ENCODE measurements at places on chromosomes 5 and 9.

GRCh38 chr5:89289604-89290003, 406.6 kb upstream of the MEF2C start:
- no peak for DNase-seq

DNA sequence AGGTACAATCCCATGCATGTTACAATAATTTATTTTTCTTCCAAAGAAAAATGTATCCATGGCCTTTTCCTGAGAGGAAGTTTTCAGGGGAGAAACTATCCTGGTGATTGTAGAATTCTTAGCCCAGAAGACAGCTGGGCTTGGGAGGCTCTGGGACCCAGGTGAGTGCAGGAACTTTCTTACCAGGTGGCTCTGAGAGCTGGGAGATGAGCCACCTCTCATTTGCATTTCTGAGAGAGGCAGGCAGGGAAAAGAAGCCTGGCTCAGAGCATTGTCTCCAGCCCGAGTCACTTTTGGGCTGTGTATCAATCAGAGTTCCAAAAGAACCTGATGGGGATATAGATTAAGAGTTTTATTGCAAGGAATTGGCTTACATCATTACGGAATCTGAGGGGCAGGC, 52.7 kb downstream of the ALG2 start:
- no peak for DNase-seq

- DNase-seq: no peak
These were observed 2.1 kb upstream of the SCAI start for GRCh38 chr9:125145425-125145824.

DNA sequence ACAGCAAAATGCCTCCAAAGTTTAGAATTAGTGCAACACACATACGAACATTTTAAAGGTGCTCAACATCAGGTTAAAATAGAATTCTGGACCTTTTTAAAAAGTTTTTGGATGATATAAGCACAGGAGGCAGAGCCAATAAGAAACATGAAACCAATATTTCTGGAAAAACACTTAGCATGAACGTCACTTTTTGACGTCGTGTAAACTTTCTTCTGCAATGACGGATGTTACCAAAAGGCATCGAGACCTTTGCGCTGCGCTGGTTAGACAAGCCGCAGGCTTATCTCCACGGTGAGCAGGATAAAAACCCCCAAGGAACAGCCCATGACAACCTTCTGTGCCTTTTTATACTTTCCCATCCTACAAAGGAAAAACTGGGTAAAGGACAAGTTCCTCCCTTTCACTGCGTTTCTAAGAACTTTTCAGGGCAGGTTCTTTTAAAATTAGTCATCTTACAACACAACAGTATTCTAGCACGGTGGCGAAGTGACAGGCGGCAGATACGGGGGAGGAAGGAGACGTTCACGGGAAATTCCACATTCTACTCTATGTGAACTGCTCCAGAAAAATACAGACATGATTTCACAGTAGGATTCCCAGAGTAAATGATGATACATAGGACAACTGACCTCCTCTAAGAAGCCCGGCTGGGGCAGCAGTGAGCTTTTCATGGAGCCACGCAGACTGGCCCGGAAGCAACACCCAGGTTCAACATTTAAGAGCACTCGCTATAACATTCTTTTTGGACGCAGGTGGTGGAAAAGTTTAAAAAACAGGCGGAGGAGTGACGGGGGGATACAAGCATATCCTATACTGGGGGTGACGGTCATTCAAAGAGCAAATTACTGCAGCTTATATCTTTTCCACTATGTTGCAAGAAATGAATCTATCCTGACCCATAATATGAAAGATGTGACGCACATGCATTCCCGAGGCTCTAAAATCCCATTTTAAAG, 52.4 kb downstream of the USP20 start:
- DNase-seq: peak; percentile 52

DNA sequence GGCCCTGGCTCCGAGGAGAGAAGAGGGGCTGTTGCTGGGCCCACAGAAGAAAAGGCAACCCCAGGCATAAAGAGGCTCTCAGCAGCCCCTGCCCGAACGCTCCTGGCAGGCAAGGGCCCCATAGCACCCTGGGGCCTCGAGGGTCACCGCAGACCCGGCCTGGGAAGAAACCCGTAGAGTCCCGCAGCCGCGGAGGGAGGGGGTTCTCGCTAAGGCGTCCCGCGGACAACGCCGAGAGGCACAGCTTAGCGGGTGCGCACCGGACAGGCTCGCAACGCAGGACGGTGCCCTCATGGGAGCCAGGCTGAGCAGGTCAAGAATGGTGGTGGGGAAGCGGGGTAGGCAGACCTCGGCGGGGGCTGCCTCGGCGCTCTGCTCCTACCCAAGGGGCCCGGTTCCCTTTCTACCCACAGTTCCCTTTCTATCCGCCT, 6.7 kb downstream of the PITX1 start:
- DNase-seq: no peak

GRCh38 chr5:18771097-18771610, 1136.9 kb downstream of the TAF11L14 start:
- no peak for DNase-seq

GRCh38 chr5:7876867-7877266, 7.9 kb downstream of the MTRR start:
- no peak for DNase-seq

- no peak for DNase-seq
These were observed 559.2 kb downstream of the TUSC1 start for GRCh38 chr9:25119041-25119440.

DNA sequence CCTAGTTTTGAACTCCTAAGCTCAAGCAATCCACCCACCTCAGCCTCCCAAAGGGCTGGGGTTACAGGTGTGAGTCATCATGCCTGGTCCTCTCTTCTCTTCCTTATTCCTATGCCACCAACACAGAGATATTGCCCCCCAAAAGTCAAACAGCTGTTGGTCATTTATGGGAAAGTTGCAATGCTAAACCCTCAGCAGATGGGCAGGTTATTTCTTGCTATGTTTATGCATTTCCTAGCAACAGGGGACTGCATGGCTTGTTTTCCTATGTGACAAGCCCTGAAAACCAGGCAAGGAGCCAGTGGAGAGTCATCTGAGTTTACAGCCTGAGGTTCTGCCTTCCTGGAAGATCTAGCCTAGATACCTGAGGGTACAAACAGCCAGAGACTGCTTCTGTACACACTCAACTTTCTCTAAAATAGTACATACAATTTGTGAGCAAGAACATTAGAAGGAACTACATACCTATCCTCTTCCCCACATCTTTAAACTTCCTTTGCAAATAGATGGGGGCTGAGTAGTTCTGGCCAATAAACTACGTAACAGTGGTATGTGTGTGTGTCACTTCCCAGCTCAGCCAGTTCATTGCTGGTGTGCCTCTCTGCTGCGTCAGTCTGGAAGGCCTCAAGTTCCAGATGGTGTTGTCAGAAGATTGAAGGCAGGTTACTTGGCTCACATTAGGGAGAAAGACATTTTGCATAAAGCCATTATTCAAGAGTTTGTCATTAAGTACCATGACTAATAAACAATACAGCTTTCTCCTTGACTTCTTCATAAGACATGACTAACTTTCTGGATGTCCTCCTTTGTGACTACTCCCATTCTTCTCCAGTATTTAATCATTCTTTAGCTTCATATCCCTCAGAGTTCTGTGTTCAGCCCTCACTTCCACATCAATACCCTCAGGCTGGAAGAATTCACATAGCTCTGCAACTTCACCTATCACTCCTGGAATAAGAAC, 65.3 kb downstream of the CSNK1A1 start:
- DNase-seq: peak; percentile 98

GRCh38 chr5:134530301-134531077, 5.0 kb downstream of the JADE2 start:
- DNase-seq: peak; percentile 32

GRCh38 chr9:14935964-14936363, 25.7 kb upstream of the FREM1 start:
- DNase-seq: peak; percentile 13

- DNase-seq: no peak
These were observed 59.0 kb downstream of the TLE4 start for GRCh38 chr9:79630521-79631403.

GRCh38 chr5:148843510-148844318, 17.3 kb downstream of the ADRB2 start:
- DNase-seq: no peak

GRCh38 chr5:81908044-81908443, 63.8 kb upstream of the ATG10 start:
- DNase-seq: no peak

DNA sequence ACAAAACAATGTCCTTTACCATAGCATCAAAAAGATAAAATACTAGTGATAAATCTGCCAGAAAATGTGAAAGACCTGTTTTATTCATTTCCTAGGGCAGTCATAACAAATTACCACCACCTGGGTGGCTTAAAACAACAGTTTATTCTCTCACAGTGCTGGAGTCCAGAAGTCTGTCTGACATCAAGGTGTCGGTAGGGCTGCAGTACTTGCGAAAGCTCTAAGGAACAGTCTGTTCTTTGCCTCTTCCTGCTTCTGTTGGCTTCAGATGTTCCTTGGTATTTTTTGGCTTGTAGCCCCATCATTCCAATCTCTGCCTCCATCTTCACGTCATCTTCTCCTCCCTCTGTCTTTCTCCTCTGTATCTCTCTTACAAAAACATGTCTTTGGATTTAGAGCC, 51.0 kb downstream of the PTPDC1 start:
- peak; percentile 14 for DNase-seq

GRCh38 chr5:38931731-38932130, 85.9 kb downstream of the OSMR start:
- no peak for DNase-seq

GRCh38 chr5:148759101-148759500, 67.3 kb upstream of the ADRB2 start:
- no peak for DNase-seq

GRCh38 chr9:116765011-116765410, 77.9 kb downstream of the TRIM32 start:
- no peak for DNase-seq

GRCh38 chr9:17963498-17963897, 384.6 kb downstream of the SH3GL2 start:
- peak; percentile 3 for DNase-seq

DNA sequence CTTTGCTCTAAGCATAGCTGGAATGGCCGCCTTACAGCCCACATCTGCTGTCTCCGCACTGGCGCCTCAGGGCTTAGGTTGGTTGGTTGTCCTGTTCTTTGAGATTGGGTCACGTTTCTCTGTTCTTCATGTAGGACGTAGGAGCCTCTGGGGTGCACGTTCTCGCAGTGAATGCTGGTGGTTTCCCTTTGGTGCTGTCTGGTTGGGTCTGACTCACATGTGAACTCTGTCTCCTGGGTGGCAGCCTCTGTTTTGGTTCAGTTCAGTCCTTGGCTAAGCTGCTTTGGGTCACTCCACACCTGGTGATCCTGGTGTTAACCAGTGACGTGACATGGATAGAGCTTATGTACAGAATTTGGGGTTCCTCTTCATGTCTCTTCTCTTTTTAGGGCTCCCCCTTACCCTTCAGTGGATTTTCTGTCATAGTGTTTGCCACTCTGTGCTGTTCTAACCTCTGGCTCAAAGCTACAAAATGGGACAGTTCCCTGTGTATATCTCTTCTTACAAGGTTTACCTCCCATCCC, 12.6 kb upstream of the LPCAT1 start:
- no peak for DNase-seq

DNA sequence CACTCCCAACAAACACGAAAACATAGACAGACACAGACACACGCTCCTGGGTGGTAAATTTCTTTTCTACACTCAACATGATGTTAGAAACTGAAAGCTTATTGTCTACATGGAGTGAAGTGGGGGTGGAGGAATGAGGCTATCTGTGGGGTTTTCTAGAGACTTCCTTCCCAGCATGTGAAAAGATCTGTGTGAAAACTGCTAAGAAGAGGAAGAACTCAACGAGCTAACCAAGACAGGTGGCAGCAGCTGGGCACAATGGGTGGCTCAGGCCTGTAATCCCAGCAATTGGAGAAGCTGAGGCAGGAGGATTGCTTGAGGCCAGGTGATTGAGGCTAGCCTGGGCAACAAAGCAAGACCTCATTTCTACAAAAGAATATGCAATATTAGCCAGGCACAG, 7.6 kb downstream of the FYB1 start:
- no peak for DNase-seq

DNA sequence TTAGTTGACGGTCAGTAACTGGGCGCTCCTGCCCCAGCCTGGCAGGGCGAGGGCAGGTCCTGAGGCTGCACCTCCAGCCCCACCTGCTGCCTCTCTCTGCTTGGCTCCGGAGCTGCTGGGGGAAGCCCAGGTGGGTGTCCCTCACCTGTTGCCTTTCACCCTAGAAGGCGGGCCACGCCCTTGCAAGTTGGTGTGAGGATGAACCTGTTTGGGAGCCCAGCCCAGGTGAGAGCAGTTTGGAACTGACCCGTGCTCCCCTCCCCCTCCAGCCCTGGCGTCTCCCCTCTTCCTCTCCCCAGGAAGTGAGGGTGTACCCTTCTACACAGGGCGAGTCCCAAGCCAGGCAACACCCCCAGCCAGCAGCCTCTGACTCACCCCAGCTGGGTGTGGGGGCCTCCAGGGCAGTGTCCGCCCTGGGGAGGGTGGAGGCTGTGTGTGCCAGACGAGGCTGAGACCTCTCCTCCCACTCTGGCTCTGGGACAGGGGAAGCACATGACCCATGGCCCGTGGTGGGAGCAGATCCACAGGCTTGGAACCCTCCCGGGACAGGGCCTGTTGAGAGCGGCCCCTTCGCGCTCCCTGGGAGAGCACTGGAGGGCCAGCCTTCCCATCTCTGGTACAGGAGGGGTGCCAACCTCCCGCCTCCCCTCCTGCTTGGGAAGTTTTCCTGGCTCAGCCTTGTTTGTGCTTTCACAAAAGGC, 10.4 kb downstream of the LRRC8A start:
- DNase-seq: peak; percentile 58

GRCh38 chr5:177194268-177194667, 60.7 kb downstream of the NSD1 start:
- DNase-seq: peak; percentile 38

GRCh38 chr9:118269623-118270022, 565.4 kb downstream of the TLR4 start:
- DNase-seq: no peak

DNA sequence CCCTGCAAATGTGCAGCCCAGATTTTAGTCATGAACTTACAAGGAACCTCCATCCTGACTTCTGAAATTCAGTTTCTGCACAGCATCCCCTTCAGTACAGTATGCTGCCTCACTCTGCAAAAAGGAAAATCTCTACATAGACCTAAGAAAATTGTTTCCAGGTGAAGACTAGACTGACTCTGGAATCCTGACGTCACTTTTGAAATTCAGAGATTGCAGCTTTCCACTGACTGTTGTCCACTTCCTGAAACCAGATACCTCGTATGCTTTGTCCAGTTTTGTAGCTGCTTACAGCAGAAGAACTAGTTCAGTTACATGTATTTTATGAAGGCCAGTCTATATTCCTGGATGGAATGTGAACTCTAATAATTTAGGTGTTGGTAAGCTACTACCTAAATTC, 629.3 kb upstream of the ST8SIA4 start:
- DNase-seq: peak; percentile 9

- DNase-seq: no peak
These were observed 13.2 kb downstream of the GZMK start for GRCh38 chr5:55037046-55037771.

Data from tongue (tissue), 3 donors.